ENCODE measurements at places on chromosomes 6 and 20.

DNA sequence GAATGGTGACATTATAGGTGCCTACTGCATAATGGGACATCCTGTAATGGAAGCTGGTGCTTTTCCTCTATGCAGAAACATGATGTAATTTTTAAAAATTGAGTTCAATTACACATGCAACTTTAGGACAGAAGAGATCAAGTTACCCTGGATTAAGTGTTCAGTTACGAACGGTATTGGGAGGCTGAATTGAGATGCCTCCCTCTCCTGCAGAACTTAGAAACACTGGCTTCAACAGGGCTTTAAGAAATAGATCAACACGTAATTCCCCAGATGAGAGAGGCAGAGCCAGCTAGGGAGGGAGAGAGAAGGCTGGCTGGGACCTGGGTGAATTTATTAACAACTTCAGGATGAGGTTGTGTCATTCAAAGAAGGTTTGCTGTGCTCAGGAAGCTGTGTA, 232.8 kb downstream of the CDH26 start:
- DNase-seq, result no peak

DNA sequence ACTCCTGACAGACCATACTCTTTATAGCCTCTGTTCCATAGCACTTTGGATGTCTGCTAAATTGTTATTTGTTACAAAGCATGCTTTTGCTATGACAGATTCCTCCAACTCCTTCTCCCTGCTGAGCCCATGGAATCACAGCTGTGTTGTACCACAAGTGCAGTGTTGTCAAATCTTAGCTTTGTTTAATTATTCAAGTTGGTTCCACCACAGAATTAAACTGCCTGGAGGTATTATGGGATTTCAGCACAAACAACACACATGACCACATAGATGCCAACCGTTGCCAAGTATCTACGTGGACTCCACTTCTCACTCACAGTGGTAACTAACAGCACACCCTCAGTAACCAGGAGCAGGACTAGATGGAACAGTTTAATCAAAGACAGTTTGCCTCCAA, 32.7 kb upstream of the MARCKS start:
- no peak for DNase-seq

DNA sequence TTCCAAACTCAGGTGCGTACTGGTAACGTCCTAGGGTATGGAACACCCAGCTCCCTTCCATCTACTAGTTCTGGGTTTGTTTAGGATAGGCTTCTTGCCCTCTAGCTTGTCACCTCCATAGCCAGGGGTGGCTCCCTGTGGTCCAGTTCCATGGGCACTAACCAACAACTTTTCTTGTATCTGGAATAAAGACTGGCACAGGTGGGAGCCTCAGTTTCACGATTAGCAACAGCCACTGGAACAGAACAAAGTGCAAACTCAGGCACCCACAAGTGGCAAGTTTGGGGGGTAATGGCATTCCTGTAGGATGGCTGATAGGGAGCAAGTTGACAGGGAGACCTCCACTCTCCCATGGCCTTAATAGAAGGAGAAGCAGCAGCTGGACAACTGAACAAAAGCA, 5.6 kb upstream of the APMAP start:
- DNase-seq, result no peak

DNA sequence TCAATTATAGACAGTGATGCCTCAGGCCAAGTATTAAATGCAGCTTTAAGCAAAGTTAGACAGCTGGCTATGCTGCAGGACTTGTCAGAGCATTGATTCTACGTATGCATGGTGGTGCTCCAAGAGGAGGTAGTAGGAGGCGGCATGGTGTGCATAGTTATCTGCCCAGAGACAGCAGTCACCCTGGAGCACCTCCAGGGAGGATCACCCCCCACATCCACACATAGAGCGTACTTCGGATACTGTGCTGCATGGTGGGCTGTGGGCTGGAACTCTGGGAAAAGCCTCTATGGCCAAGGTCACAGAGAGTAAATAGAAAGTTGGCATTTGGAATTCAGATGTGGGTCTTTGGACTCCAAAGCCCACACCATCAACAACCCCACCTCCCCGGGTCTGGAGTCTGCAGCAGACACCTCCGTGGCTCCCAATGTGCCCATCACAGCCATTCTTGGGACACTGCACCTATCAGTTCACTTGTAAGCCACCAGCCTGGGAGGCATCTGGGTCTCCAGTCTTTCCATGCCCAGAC, 64.5 kb upstream of the STX16 start:
- DNase-seq, result no peak

GRCh38 chr6:148137652-148138051, 205.0 kb upstream of the SASH1 start:
- DNase-seq, result no peak

GRCh38 chr6:27865850-27866356, 46.3 kb downstream of the OR2B2 start:
- no peak for DNase-seq

DNA sequence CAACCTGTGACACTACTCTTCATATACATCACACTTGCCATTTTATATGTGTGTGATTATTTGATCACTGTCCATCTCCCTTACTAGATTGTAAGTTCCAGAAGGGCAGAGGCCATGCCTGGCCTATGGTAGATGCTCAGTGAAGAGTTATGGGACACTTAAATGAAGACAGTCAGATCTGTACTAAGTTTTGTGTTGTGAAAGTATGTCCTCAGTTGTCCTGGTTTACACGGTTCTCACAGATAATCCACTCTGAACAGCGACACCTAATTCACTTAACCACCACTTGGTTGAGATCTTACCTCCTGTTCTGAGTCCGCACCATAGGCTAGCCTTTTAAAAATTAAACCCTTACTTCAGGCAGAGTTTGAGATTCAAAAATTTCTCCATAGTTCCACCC, 434.1 kb upstream of the SOX4 start:
- DNase-seq, result no peak

DNA sequence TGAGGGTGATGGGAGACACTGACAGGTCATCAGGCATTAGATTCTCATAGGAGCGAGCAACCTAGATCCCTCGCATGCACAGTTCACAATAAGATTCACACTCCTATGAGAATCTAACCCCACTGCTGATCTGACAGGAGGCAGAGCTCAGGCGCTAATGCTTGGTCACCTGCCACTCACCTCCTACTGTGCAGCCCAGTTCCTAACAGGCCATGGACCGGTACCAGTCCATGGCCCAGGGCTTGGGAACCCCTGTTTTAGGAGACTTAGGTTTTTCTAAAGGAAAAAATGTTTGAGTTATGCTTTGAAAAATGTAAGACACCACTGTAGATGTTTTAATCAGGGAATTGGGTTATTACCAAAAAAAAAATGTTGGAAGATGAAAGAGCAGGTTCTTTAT, 6.7 kb downstream of the HLA-E start:
- DNase-seq, result no peak

DNA sequence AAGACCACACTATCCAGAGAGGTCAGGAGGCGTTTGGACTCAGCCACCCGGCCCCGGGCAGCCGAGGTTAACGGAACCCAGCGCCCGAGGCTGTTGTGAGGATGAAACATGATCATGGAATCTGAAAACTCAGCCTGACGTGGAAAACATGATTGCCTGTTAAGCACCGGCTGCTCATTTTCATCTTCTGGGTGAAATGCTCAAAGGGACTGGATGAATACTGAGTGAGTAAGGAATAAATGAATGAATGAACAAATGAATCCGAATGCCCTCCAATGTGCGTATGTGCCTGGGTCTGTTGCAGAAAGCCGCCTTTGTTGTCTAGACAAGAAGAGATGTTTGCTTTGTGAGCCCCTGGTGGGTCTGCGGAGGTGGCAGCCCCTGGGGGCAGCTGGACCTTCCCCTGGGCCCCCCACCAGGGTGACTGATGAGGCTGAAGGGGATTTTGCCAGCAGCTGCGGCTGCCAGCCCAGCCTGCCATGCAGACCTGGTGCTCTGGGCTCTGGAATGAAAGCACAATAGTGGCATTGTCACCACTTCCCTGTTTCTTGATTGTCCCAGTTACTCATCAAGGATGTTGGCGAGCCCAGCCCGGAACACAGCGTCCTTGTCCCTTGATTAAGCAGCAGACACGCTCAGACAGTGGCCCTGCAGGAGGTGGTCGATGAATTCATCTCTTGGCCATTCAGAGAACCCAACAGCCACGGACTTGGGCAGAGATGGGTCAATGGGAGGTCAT, 211.1 kb downstream of the ANKRD60 start:
- no peak for DNase-seq

DNA sequence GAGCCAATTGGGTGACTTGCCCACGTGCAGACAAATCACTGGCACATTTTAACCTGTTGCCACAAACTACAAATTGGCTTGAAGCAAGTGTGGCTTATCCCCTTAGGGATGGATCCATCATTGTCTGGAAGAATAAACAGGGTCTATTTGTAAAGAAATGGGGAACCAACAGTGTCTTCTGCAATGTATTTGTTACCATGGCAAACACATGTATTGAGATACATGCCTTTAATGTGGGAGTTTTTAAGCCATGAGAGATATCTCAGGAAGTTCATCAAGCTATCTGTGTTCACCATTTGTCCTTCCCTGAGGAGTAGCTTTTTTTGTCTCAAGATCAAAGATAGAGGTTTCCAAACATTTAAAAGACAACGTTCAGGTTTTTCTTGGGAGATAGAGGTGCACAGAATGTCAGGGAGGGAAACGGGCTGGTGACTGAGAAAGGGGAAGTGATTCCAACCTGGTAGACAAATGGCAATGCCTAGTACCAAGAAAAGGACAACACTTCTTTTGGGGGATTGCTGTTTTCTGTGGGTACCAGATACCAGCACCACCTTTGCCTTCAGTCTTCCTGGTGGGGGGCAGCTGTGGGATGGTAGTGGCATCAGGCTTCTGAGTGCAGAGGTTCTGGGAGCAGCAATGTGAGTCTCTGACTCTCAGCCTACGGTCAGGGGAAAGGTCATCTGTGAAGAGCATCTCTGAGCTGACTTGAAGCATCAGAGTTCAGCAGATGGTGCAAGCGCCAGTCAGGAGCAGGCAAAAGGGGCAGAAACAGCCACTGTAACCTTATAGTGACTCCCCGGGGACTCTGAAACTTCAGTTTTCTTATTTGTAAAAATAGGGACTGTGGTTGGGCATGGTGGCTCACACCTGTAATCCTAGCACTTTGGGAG, 20.1 kb upstream of the BCAS1 start:
- no peak for DNase-seq

- DNase-seq, result no peak
Measured at GRCh38 chr6:3376893-3377535, 79.8 kb downstream of the SLC22A23 start.

DNA sequence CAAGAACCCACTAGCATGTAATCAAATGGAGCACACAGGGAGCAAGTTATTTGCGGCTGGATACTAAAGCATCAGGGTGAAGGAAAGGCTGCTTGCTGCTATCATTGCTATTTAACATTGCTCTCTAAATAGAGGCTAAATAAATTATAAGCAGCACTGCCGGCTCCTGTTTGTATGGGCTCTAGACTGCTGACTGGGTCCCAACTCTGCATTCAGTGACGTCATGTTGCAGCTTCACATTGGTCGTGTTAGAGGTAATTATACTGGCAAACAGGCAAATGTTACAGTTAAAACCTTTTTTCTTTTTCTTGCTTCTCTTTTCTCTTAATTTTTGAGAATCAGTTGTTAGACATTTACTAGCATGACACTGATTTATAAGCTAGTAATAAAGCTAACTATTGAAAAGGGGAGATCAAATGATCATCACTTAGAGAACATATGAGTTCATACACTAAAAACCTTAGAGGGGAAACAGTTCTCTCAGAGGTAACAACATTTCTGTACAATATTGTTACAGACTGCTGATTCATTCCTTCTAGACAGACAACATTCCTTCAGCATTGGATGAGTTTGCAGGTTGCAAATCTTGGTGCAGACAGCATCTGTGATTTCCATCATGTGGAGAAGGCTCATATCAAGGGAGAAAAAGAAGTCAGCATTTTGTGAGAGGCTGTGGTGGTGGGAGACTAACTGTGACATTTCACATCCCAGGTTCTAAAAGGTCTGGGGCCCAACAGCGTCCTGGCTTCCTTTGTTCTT, 15.9 kb downstream of the RFPL4B start:
- DNase-seq, result no peak

DNA sequence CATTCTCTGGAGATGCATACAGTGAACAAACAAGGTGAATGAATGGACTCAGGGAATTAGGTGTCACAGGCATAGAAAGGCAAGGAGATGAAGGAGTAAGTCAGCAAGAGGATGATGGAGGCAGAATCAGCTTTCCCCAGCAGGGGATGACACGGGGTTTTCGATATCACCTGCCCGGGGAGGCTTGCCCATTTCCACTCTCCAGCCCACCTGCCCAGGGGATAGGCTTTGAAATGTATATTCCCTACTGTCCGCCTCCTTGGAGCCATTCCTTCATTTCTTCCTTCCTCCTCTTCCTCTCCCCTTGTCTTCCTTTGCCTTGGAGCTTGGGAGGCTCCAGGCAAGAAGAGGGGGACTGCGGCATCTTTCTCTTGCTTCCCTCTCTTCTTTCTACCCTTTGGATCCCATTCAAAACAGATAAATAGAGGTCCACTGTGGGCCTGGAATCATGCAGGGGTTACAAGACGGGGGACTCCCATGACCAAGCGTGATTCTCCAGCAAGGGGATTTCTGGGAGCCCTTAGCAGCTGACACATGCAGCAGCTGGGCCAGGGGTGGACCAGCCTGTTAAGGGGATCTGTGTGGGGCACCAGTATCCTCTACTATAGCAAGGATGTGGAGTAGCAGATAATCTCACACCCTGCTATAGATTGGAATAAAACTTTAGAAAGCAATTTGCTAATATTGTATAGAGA, 23.5 kb upstream of the RNF24 start:
- DNase-seq, result no peak

DNA sequence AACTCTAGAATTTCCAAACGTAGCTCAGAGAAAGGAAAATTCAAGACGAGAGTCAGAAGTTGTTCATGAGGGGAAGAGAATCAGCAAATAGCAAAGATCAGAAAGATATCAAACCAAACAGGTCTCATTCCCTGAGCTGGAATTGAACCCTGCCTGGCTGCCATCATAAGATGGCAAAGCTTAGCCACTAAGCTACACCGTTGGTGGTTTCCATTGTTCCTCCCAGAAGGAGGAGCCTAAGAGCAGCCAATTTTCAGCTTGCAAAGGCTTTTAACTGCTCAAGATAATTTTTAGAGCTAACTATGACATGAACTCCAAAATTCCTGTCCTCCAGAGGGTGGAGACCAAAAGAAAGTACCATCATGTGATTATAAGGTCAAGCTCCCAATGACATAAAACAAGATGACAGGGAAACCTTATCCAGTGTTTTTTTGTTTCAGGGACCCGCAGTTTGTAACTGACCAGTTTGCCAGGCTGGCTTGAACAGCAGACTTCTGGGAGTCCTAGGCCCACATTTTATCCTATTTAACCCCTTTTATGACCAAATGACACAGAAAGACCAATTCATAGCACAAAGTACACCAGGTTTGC, 55.9 kb downstream of the COL11A2 start:
- no peak for DNase-seq

GRCh38 chr20:46974669-46975434, 80.2 kb downstream of the EYA2 start:
- no peak for DNase-seq

DNA sequence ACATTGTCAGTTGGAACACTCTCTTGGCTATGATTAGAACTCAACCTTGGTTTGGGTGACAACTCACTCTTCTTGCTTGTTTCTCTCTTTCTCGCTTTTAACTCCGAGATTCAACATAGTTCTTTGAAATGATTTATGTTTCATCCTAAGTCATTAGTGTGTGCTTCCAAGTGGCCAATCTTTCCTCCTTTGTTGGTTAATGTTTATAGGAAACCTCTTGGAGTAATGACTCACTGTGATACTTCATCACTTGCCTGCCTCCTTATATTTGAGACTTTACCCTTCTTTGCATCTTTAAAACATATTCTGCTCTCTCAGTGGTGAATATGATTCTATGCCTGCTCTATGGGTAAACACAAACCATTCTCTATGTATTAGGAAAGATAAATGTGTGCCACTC, 279.7 kb upstream of the FLRT3 start:
- DNase-seq, result no peak

GRCh38 chr6:65667916-65668656, 38.9 kb downstream of the EYS start:
- DNase-seq, result no peak
